Activated CD4-positive, alpha-beta memory T cell treated with anti-CD3 and anti-CD28 coated beads, Interleukin-2, amount 10 ng/mL, durations not matched to agents 7 days and 5 days (primary cell): ENCODE measurements at places on chromosomes 5 and 9.

DNA sequence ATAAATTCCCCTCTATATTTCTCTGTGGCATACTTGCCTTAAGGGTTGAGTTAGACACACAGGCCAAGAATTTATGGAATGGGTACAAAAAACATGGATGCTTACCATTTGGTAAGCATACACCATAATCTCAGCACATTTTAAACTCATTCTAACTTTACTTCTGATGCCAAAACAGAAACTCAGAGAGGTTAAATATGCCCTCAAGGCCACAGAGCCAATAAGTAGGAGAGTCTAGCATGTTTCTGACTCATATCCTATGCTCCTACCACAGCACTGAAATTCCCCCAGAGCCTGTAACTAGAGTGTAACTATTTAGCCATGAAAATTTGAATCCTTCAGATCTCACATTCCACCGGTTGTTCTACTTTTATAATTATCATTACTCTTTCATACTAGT is 559.7 kb downstream of the ACTL7B start:
- no peak for DNase-seq

DNA sequence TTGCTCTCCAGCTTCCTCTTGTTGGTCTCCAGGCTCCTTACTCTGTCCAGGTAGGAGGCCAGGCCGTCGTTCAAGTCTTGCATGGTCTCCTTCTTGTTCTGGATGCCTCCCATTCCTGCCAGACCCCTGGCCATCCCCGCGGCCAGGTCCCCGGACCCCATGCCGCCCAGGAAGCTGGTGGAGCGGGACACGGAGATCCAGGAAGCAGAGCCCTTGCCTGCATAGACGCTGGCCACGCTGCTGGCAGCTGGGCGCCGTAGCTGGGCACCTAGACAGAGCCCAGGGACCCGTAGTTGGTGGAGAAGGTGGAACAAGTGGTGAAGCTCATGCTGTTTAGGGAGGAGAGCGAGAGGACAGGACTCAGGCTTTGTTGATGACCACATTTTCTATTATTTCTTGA is 1584.0 kb upstream of the ACO1 start:
- DNase-seq, result no peak

- no peak for DNase-seq
Measured at GRCh38 chr9:4661165-4661564, 929 bp upstream of the PLPP6 start.

DNA sequence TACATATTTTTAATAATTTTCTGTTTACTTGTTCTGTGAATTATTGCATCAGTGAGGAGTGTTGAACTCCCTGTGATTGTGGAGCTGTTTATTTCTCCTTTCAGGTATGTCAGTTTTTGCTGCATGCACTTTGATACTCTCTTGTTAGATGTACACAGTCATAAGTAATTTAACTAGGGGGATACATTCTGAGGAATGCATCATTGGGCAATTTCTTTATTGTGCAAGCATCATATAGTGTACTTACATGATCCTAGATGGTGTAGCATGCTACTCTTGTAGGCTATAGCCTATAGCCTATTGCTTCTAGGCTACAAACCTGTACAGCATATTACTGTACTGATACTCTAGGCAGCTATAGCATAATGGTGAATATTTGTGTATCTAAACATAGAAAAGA is 9.5 kb downstream of the DENND4C start:
- DNase-seq, result no peak

DNA sequence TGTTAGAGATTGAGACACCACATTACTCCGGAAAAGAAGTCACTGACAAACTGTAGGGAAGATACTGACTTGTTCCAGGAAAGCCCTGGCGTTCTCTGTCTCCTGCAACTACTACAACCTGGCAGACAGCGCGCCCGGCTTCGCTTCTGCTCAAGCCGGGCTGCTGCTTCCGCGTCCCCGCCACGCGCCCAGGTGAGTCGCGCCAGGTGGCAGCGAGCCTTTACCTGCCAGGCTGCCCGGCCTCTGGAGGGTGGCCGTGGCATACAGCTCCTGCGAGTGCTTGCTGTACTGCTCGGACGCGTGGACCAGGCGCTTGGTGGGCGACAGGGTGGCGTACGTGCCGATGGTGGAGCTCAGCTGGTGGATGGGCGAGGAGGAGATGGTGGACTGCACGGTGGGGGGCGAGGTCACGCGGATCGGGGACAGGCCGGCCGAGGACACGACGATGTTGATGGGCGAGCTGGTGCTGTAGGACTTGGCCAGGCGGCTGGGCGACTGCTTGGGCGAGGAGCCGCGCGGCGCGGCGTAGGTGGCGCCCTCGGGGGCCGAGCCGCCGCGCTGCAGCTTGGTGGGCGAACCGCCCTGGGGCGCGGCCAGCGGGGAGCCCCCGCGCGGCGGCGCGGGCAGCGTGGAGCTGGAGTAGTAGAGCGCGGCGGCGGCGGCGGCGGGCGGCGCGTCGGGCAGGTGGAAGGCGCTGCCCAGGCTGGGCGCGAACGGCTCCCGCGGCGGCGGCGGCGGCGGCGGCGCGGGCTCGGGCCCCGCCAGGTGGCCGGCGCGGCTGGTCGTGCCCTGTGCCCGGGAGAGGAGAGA is 519.6 kb downstream of the CTNND2 start:
- DNase-seq, result no peak

GRCh38 chr5:89595056-89595455 is 712.1 kb upstream of the MEF2C start:
- DNase-seq, result no peak

GRCh38 chr5:34998058-34998789 is 49.5 kb downstream of the AGXT2 start:
- DNase-seq, result no peak

DNA sequence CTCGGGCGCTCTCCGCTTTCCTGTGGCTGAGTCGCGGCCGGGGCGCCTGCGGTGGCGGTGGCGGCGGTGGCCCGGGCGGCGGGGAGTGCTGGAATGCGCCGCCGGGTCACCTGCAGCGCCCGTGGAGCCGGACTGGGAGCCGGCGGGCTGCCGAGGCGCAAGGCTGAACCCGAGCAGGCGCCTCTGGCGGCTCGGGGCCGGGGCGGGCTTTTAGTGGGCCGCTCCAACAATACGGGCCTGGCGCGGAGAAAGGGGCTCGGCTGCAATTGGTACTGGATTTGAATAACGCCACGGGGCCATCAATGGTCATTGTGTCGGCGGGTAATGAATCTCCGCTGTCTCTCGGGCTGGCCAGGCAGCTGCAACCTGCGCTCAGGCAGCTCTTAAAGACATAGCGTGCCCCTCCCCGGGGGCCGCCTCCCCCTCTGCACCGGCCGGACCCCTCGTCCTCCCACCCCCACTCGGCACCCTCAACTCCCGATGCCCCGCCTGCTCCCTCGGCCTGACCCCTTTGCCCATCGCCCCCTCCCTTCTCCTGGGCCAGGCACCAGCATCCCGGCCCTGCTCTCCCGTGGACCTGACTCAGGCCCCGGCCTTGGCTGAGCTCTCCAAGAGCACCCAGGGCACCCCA is 22.1 kb downstream of the URM1 start:
- DNase-seq, result no peak

DNA sequence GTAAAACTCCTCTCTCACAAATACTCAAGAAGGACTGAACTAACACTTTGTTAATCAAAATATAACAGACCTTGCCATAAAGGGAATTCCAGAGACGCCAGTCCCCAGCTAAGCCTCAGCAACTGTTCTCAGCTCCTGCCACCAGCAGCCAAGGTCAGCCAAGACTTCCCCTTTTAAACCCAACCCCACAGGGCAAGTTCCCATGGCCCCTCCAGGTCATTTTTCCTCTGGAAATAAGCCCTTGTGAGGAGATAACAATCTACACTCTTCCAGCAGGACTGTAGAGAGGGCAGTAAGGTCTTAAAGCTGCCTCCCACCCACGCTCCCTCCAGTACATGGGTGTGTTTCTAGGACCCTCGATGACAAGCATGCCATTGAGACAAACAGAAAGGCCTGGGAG is 78.3 kb downstream of the DPYSL3 start:
- DNase-seq, result no peak

DNA sequence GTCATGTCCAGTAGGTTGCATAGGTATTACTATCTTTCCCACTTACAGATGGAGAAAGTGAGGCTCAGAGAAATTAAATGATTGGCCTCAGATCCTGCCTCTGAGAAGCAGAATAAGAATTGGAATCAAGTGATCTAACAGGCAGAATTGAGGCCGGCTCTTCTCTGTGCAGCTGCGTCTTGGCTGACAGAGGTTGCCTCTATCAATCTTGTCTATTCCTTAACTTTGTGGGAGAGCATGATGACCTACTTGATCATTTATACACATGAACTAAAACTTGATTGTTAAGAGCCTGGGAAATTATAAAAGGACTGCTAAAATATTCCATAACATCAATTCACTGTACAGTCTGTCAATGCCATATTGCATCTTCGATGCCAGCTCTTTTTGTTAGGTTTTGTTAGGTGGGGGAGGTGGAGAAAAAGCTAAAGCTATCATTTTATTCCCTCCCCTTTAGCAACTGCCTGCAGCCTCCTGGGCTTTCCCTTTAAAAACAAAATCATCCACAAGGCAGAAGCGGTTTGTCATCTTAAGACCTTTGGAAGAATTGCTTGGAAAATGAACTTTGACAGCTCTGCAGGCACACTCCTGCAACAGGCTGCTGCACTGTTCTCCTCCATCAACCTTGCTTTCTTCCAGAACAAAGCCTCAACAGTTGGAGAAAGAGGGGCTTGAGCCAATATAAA is 247.4 kb downstream of the SMARCA2 start:
- no peak for DNase-seq

DNA sequence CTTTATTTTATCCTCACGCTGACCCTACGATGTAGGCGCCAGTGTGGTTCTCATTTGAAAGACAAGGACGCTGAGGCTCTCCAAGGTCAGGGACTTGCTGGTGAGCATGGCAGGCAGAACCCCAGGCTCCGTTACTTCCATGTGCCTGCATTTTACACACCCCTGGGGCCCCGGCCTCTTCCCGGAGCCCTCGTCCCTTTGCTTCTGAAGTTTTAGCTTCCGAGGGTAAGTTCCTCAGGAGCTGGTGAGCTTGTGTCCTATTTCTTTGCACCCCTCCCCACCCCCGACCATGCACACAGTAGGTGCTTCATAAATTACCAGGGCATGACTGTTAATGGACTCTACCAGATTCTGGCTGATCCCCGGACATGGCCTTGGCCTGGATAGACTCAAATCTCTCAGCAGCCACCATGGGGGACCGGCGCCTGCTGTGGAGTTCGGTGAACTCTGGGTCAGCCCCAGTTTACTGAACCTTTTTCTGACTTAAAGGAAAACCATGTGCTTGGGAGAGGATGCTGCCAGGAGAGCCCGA is 59.3 kb upstream of the RNU6ATAC start:
- no peak for DNase-seq

GRCh38 chr5:8953016-8953415 is 592.9 kb downstream of the SEMA5A start:
- no peak for DNase-seq

GRCh38 chr9:106728860-106729259 is 134.1 kb upstream of the ZNF462 start:
- DNase-seq, result no peak

GRCh38 chr5:14153071-14153864 is 10.1 kb downstream of the TRIO start:
- no peak for DNase-seq

GRCh38 chr5:65840071-65840470 is 86.3 kb upstream of the ERBIN start:
- no peak for DNase-seq

DNA sequence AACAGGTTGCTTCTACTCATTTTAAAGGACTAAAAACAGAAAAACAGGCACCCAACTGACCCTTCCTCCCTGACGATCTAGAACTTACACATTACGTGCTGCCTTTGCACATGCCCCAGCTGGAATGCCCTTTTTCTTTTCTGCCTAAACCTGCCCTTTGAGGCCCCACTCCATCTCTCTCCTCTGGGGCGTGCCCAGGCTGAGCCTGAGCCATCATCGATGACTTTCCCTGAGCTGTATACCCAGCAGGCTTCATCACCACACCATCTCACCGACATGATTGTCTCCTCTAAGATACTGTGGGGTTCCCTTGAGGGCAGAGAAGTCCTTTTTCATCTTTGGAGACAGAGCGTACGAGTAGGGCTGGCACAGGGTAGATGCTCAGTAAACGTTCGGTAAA is 24.1 kb upstream of the GABBR2 start:
- no peak for DNase-seq

DNA sequence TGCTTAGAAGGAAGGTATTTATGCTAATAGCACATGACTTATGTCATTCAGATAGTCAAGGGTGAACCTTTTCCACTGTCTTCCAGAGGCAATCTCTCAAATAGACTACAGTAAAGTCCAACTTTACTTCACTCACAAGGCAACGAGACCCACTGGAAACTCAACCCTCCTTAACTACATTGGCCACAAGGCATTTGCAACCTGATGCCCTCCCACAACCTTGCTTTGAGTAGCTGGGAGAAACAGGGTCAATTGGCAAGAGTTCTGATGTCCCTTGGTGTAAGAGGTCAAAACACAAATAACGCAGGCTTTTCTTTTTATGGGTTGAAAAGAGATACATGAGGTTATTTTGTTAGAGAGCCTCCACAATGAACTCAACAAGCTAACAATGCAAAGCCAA is 6.1 kb downstream of the GAS1 start:
- no peak for DNase-seq

DNA sequence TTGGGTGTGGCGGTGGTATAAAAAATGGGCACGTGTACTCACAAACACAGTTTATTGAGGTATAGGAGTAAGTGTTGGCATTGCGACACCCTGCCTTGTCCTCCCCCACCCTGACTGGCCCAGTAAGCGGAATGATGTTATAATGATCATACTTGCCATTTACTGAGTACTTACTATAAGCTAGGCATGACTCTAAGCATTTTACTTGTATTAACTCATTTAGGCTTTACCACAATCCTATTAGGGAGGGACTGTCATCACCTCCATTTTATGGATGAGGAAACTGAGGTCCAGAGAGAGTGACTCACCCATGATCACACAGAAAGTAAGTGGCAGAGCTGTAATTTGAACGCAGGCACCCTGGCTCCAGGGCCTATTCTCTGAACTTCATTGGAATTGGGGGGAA is 2.3 kb downstream of the SMIM3 start:
- DNase-seq, result no peak

- DNase-seq, result no peak
Measured at GRCh38 chr9:6564360-6564759, 81.2 kb downstream of the GLDC start.

DNA sequence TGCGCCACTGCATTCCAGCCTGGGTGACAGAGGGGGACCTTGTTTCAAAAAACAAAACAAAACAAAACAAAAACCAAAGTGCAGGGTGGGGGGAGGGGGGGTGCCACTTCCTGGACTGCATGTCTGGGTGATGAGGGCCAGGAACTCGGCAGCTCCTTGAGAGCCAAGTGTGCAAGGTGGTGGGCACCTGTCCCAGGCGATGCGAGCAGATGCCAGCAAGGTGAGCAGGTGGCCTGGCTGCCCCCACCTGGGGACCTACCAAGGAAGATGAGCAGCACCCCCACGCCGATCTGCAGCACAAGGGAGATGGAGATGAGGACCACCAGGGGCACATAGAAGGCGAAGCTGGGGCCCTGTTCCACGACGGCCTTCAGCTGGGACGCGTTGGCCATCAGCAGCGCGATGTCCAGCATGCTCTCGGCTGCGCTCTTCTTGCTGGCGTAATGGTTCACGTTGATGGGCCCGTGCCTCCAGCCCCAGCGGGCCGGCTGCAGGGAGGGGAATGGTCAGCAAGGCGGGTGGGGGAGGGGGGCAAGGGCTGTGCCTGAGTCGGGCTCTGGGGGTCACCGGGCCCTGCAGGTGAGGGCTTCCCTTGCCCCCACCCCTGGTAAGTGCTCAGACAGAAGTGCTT is 7.8 kb downstream of the NINJ1 start:
- no peak for DNase-seq
